GM18507 (cell line): ENCODE measurements at places on chromosomes 5 and 9.

GRCh38 chr5:29896646-29897045 lies 1296.8 kb upstream of the CDH6 start:
- no peak for DNase-seq

DNA sequence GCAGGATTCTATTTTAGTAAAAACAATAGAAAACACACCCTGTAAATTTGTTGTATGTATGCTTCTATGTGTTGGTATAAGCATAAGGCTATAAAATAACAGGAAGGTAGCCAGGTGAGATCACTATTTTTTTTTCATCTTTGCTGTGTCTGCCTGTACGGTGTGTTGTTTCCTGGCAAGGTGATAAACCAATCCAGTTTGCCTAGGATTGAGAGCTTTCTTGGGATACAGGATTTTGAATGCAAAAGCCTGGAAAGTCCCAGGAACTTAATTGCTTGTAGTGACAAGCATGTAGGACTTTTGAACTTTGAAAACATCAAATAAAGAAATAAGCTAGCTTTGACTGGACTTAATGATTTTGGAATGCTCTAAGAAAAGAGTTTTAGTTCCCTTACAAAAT lies 83.3 kb upstream of the RORB start:
- DNase-seq = no peak

- DNase-seq = no peak
These were observed 160.1 kb upstream of the CDKN2B start for GRCh38 chr9:22169243-22169642.

DNA sequence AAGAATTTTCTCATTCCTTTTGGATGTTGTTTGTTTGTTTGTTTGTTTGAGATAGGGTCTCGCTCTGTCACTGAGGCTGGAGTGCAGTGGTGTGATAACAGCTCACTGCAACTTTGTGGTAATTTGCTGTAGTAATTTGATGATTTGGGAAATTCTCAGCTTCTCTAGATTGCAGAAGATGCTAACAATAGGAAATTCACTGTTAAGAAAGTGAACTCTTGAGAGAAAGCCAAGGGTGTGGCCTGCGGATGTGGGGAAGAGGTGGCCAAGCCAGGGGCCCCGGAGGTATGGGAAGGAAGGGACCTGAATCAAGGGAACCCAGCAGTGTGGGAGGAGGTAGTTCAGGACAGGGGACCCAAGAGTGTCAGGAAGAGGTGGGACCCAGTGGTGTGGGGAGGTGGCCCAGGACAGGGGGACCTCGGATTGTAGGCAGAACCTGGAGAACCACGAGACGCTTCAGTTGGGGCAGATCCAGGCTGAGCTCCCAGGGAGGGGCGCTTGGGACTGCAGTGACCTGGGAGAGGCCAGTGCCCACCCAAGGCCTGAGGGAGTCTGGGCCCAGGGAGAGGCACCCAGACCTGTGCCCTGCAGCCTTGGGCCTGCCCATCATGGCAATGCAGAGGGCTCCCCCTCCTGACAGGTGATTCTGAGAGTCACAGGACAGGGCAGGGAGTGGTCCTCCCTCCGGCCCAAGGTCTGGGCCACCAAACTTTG lies 5.6 kb upstream of the LCN2 start:
- DNase-seq = no peak

DNA sequence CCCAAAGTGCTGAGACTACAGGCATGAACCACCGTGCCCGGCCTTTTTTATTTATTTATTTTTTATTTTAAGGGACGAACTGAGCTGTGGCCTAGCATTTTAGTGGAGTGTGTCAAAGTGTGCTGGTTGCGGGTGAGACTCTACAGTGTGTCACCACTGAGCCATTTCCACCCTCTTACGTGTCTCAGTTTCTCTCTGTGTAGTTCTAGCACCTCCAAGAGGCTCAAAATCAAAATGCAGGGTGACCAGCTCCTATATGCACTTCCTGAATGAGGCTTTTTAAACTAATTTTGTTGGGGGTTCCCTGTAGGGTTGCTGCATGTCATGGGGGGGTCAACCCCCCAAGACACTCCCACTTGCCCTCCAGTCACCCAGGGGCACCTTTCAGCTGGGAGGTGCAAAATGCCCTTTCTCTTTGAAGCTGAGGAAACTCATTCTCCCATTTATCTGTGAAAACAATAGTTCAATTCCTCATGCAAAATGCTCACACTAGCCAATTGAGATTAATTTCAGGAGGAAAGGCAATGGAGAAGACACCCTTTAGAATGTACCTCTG lies 69.3 kb downstream of the COL15A1 start:
- no peak for DNase-seq

GRCh38 chr5:36659411-36659810 lies 53.0 kb downstream of the SLC1A3 start:
- DNase-seq = no peak

DNA sequence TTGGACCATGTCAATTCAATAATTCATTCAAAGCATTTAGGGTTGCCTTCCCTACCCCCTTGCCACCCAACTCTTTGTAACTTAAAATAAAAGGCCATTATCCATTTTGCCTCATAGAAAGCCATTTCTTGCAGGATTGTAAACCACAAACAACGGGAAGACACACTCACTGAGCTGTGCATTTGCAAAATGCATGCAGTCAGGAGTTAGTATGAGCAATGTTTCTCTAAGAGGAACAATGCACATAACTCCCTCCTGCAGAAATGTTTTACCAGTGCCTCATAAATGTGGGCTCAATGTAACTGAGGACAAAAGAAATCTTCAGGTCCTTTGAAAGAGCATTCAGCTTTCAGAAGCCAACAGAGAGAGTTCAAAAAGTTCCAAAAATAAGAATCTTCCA lies 98.5 kb upstream of the ABCA1 start:
- DNase-seq = no peak

DNA sequence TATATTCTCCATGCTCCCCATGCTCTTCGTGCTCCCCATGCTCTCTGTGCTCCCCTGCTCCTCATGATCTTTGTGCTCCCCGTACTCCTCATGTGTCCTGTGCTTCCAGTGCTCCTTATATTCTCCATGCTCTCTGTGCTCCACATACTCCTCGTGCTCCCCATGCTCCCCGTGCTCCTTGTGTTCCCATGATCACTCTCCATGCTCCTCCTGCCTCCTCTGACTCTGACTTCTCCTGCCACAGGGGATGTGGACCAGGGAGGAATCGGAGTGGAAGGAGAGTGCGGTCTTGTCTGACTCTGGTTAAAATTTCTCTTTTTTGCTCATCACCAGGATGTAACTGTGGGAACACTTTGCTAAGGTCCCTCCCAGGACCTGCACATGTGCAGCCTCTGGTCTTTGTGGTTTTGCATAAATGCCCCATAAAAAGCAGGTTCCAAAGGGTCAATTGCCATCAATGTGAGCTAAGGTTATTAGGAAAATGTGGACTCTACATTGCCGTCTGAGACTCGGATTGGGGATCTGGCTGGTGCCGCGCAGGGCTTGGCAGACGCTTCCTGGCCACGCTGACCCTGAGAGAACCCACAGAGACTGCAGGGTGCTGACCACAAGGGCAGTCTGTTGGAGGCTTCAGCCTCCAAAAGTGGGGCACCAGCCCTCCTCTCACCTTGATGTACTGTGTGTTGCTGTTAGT lies 52.5 kb downstream of the TRIP13 start:
- no peak for DNase-seq

GRCh38 chr5:74889523-74890105 lies 23.4 kb upstream of the FAM169A start:
- DNase-seq = no peak

DNA sequence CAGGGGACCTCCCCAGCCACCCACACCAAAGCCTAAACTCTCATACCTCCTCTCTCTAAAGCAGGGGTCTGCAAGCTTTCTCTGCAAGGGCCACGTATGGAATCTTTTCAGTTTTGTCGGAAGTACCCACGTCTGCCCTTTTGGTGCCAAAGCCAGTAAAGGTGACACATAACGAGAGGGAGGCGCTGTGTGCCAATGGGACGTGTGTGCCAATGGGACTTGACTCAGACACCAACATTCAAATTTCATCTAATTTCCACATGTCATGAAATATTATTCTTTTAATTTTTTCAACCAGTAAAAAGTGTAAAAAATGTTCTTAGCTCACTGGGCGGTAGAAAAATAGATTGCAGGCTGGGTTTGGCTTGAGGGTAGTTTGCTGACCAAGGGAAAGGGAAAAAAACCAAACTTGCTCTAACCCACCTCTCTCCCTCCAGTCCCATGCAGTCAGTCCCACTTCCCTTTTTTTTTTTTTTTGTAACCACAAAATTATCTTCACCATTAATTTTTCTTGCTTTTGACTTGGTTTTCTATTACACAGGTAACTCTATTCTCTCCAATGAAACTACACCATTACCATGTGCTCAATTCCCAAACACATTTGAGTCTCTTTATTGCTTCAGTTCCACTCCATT lies 25.5 kb downstream of the OR2V1 start:
- no peak for DNase-seq

DNA sequence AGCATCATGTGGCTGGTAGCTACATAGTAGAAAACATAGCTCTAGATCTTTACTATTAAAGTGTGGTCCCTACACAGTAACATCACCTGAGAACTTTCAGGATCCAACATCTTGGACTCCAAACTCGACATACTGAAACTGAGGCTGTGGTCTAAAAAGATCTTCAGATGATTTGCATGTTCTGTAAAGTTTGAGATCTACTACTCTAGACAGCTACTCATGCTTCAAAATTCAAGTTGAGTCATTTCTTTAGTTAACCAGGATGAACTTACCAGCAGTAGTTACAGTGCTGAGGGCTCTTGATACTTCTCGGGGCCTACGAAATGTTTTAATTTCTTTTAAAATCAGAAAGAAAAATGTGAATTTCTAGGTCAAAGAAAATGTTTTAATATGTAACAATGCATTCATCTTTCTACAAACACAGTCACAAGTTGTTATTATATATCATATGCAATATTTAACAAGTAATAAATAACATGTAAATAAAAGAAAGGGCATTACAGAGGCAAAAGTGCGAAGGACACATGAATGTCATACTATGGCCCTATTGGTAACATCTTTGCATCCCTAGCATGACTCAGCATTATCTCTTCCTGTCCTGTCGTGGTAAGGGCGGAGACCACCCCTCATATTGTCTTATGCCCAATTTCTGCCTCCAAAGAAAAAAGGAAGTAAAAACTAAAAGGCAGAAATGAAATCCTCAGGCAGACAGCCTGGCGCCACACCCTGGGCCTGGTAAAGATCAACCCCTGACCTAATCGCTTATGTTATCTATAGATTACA lies 563.9 kb upstream of the TLE4 start:
- DNase-seq = no peak

- DNase-seq = no peak
These were observed 2.1 kb downstream of the PRRC1 start for GRCh38 chr5:127519527-127519926.

GRCh38 chr9:37963936-37964739 lies 60.2 kb upstream of the SLC25A51 start:
- no peak for DNase-seq

DNA sequence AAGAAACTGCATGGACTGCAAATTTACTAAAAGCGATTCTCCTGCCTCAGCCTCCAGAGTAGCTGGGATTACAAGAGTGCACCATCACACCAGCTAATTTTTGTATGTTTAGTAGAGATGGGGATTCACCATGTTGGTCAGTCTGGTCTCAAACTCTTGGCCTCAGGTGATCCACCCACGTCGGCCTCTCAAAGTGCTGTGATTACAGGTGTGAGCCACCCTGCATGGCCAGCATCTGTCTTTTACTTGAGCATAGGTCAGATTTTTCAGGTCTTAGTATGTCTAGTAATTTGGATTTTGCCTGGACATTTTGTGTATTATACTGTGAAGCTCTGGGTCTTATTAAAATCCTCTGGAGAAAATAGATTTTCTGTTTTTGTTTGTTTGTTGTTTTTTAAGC lies 277.8 kb upstream of the VLDLR start:
- DNase-seq = no peak

DNA sequence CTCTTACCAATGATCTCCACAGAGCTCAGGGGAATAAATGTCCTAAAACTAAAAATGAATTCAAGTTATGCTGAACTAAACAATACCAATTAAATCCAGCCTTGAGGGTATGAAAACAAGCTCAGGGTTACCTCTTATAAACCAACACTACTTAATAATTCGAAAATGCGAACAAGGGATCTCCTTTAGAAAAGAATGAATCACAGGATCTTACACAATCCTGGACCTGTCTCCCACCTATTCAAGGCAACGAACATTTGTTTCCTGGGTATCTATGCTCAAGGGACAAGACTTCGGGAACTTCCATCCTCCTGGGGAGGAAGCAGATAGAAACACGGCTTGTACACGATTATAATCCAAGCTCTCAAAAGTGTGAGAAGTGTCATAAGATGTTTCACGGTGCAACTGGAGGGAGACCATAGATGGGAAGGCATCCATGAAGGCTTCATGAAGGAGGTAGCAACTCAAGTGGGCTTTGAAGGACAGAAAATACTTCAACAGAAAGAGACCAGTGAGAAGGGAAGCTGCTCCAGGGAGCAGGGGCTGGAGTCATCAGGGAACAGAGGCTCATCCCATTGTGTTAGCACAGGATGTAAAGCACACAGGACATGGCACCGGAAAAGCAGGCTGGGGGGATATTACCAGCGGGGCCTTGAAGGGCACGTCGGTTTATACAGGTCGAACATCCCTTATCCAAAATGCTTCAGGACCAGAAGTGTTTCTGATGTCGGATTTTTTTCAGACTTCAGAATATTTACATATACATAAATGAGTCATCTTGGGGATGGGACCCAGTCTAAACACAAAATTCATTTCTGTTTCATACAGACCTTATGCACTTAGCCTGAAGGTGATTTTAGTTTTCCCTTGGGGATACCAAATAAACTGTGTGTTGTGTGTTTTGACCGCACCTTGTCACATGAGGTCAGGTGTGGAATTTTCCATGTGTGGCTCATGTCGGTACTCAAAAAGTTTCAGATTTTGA lies 87.4 kb downstream of the TLE1 start:
- no peak for DNase-seq

- no peak for DNase-seq
These were observed 51.4 kb downstream of the RNF130 start for GRCh38 chr5:180020176-180020575.

GRCh38 chr9:75604661-75605060 lies 285.8 kb upstream of the PCSK5 start:
- no peak for DNase-seq

DNA sequence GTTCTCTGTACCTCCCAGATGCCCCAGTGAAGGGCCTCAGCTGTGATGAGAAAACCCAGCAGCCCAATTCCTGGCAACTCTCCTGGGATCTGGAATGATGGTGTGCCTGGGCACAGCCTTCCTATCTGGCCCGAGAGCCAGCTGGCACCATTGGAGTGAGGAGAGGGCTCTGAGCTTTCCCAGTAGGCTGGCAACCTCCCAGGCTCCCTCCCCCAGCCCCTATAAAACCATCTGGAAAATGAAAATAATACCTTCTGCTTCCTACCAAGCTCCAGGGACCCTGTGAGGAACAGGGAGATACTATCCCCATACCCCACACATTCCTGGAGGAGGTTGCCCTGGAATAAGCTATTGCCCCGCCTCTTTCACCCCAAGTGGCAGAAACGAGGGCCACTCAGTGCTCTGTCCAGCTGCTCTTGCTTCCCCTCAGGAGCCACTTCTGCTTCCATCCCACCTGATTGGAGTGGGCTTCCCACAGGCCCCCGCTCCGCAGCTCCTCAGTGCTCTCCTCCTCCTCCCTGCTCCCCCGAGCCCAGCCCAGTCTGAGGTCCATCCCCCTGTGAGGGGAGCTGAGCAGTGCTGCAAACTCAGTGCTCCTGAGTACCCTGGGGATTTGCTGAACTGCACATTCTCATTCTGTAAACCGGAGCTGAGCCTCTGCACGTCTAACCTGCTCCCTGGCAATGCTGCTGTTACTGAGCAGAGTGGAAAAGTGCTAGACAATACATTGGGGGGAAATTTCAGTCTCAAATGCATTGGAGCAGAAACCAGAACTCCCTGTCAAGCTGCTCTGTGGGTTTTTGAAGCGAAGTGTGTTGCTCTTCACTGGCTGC lies 74.7 kb downstream of the THBS4 start:
- DNase-seq = no peak

GRCh38 chr9:134234001-134234660 lies 69.8 kb upstream of the RNU6ATAC start:
- no peak for DNase-seq
